Common myeloid progenitor, CD34-positive (primary cell): ENCODE measurements at places on chromosomes 7 and 10.

DNA sequence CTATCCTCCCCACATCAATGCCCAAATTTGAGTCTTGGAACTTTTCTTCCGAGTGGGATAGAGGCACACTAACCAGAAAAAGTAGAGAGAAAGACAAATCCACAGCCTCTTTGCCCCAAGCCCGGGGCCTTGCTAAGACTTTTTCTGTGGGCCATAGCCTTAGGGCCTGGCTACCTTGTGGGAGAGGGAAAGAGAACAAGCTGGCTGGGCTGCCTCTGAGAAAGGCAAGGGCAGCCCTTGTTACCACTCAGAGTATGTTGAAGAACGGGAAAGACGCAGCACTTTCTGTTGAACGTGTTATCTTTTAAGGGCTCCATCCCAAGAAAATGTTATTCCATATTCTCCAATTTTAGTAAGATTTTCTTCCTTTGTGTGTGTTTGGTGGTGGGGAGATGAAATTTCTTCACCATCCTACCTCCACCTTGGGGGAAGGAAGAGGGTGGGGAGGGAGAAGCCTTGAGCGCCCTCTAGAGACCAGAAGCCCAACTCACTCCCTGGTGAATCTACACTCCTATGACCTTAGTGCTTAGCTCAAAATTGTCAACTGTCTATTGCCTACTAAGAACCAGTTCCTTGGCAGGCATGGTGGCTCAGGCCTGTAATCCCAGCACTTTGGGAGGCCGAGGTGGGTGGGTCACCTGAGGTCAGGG lies 3.9 kb upstream of the NRF1 start:
- DNase-seq: peak; percentile 68

DNA sequence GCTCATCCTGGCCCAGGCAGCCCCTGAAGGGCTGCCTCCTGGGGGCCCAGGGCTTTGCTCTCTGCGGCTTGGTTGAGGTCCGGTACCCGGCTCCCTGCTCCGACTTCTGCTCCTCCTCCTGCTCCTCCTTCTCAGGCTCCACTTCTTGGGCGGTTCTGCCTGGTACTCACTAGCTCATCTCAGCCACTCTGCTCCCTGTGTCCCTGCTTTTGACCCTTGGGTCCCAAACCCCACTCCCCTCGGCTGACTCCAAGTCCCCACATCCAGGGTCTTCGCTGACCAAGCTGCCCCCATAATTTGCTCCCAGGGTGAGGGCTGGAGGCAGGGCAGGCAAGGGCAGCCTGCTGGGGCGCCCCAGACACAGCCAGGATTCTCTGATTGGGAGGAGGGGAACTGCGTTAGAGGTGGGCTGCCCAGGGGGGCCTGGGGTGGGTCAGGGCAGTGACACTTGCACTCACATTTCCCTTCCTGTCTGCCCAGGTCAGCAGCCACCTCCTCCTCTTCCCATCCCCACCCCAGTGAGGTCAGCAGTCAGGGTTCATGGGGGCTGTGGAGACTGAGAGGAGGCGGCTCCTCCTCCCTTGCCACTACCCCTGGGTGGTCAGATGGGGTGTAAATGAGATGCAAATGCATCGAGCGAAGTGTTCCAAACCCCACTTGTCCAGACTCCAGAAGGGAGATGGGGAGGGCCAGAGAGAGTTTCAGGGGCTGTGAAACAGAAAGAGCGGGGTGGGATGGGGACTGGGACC lies 2.2 kb downstream of the SMARCD3 start:
- DNase-seq: no peak

DNA sequence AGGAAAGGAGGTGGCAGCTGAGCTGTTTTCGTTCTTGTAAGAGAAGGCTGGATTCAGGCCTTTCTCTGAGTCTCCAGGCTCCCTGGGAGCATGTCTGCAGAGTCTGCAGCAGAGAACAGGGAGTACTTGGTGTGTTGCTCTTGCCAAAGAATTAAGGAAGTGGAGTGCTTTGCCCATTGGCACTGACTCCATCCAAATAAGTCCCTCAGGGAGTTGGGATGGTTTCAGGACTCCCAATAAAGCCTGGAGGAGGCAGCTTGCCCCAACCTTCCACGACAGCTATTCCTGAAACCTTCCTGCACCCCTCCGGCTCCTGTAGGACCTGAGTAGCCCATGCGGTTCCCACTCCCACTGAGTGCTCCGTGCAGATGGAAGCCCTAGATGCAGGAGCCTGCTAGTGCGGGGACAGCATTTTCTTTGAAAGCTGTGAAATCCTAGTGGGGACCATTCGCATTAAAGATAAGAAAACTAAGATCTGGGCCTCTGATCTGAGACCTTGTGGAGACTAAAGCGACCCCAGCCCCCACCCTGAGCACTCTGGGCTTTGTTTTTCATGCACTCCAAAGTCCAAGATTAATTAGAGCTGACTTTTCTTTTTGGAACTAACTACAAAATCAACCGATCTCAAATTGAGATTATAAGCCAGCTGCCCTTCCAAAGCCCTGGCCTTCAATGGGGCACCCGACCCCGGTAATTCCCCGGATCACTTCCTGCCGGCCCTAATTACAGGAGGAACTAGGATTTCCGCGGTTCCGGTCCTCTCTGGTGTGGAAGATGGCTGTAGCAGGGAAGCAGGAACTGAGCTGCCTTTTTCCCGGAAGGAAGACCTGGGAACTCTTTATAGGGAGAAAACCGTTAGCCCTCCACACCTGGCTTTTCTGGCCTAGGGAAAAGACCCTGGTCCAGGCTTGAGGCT lies 110.2 kb downstream of the COL13A1 start:
- DNase-seq: no peak

- no peak for DNase-seq
Observed at GRCh38 chr10:61869774-61870525, 31.5 kb upstream of the ARID5B start.

- no peak for DNase-seq
Observed at GRCh38 chr10:122508021-122508420, 46.7 kb downstream of the HTRA1 start.

- peak; percentile 65 for DNase-seq
Observed at GRCh38 chr10:116742367-116743265, at the start of gene HSPA12A. Gene HSPA12A, minus strand, starts transcription at chr10:116742566. Its CDS starts 97 bp downstream, at chr10:116742469.

- DNase-seq: no peak
Observed at GRCh38 chr7:46511442-46512215, 590.6 kb upstream of the IGFBP3 start.
